ENCODE measurements at places on chromosomes 1 and 21.

GRCh38 chr1:246091477-246091876 is 415.6 kb downstream of the SMYD3 start:
- no peak for DNase-seq

DNA sequence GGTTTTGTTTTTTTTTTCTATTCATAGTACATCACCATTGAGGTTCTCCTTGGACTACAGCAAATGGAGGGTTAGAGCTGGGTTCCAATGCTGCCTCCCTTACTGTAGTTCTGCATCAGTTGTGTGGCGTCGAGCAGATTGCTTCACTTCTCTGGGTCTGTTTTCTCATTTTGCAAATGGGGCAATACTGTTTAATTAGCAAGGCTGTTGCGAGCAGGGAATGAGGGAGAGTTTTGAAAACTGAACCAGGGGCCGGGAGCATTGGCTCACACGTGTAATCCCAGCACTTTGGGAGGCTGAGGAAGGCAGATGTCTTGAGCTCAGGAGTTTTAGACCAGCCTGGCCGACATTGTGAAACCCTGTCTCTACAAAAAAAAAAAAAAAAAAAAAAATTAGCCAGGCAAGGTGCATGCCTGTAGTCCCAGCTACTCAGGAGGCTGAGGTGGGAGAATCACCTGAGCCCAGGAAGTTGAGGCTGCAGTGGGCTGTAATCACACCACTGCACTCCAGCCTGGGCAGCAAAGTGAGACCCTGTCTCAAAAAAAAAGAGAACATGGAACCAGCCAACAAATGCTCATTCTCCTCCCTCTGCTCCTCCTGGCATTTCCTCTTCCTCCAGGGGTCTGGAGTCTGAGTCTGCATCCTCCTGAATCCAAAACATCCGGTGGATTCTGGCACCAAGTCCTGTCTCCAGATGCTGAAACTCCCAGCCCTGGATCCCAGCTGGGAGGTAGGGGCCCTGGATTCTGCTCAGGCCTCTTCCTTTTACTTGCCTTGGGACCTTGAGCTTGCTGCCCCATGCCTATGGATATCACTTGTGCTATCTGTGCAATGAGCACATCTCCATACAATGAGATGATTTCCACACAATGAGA is 3.7 kb upstream of the PLOD1 start:
- no peak for DNase-seq

- no peak for DNase-seq
Observed at GRCh38 chr1:169383449-169383848, 15.5 kb downstream of the BLZF1 start.

GRCh38 chr1:183739082-183739481 is 65.8 kb upstream of the RGL1 start:
- DNase-seq: no peak

All from NCI-H1436 treated with DMSO at 0.1 percent for 48 hours (cell line).